ENCODE measurements at places on chromosomes 2 and 18.

DNA sequence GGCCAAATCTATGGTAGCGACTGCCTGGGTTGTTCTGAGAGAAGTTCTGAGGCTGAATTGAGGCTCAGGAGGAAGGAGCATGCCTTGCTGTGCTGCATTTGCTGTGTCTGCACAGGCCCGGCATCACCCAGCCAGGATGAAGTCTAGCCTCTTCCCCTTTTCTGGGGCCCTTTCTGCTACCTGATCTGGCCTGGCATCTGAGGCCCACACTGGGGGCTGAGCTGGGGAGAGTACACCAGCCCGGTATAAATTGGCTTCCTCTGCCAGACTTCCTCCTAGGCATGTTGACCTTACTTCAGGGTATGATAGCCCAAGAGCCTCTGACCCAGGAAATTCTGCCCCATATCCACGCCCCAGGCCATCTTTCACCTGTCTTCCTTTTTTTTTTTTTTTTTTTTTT lies 30.0 kb downstream of the MRPL35 start:
- no peak for DNase-seq

DNA sequence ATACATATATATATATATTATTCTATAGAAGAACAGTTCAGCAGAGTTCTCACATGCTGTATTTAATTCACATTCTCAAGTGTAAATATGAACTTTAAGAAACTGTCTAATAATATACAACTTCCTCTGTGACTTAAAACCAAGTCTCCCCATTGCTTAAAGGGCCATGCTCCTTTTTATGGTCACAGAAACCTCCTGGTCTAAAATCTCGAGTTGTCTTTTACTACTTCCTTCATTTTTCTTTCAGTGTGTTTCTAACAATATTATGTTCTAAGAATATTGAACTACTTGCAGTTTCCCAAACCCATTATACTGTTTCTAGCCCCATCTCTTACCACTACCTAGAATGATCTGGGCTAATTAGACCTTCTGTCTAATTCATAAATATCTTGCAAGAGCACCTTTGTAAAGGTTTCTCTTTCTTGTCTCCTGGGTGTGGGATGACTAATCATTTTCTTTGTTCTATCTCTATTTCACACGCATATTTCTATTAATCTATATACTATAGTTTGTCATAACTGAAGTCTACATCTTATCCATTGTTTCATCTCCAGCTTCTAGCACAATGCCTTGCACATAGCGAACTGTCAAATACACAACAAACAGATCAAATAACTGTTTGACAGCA lies 48.8 kb downstream of the ERBB4 start:
- no peak for DNase-seq

DNA sequence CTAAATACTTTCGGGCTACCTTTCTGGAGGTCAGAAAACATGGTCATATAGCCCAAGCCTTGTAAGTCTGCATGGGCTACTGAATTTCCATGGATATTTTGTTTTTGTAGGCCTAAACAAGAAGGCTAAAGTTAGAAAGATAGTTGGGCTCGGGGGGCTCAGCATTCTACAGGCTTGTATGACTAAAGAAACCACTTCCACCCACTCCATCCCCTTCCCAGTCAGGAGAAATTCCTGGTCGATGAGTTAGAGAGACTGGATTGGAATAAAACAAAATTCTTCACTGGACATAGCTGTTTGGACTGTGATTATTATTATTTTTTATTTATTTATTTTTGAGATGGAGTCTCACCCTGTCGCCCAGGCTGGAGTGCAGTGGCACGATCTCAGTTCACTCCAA lies 539.4 kb upstream of the TNP1 start:
- no peak for DNase-seq

DNA sequence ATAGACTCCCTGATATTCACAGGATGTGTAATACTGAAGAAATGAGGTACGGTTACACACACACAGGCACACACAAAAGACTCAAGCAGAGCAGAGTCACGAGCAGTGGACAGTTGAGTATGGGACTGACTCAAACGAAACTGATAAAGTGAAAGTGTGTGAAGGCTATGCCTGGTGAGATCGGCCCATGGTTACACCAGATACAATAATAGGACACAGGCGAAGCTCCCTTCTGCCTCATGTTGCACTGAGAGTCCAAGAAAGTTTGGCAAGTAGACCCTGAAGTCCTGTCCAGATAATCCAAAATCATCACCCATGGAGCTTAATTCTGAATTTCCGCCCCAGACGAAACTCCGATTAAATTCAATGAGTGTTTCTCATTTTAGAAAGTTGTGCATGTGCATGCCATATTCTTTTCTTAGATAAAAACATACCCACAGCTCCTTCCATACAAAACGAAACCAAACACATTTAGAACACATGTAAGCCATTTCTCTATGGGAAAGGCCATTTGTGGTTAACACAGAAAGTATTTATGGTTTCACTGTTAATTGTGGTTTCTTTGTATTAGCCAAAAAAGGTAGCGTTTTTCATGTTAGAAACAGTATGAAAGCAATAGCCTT lies 567.6 kb downstream of the PLCL1 start:
- peak; percentile 19 for DNase-seq

GRCh38 chr18:56569416-56569815 lies 69.0 kb downstream of the TXNL1 start:
- no peak for DNase-seq

DNA sequence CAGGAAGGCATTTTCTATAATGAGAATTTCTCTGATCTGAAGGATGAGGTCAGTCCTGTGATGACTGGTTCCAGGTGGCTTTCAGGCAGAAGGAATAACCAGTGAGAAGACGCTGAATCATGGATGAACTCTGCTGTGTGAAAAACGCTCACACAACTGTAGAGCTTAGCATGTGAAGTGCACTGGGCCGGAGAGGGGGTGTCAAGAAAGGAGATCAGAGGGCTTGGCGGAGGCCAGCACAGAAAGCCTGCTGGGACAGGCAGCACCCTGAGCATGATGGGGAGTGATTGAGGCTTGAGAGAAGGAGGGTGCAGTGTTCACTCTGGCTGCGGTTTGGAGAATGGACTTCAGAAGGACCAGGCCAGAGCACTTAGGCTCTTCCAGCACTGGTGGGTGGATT lies 236.5 kb downstream of the TPGS2 start:
- no peak for DNase-seq

DNA sequence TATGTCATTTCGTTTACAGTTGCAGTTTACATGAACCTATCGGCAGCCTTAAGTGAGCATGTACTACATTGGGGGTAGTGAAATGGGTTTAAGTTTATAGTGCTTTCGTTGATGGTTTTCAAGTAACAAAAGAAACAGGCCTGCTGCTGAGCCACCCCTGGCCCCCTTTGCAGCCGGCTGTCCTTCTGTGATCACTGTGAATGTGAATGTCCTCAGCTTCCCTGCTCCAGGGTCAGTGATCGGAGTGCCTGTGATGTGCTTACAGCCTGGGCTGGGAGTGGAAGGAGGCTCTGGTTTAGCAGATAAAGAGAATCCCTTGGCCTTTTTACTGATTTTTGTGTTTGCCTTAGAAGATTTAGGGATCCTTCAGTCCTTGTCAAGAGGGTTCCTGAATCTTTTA lies 154.2 kb downstream of the FAM210A start:
- DNase-seq: no peak

DNA sequence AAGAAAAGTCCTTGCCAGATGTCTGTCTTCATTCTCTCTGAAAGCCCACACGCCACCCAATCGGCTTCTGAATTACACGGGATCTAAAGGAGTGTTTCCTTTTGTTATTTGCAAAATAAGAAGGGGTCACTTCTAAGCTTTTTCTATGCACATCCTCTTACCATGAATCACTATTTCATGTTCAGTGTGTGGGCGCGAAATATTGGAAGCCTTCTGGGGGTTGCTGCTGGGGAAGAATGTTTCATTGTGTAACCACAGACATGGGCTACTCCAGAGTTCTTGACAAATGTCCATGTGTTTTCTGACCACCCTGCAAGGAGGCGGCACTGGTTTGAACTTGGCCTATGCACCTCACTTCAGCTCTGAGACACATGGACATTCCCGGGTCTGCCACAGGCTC lies 133.6 kb upstream of the APCDD1 start:
- DNase-seq: no peak

- DNase-seq: no peak
Measured at GRCh38 chr2:134366359-134366758, 112.5 kb downstream of the MGAT5 start.

DNA sequence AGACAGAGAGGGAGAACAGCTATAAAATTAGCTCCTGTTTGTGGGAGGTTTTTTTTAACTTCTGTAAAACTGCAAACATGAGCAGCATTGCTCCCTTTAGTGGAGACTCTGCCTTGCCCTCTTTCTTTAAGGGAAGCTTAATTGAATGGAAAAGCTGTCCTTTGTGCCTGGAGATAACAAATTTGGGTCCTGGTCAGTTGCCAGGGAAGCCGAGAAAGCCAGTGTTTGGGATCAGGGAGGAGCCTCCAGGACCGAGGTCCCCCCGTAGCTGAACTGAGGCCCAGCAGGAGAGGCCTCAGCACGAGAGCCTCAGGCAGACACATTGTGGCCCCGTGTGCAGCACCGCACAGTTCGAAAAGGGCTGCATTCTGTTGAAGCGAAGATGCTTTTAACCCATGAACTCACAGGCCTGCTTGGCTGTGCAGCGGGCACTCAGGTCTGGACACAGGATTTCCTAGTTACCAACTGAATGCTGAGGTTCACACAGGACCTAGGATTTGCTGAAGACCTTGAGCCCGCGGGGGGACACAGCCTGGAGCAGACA lies 369.7 kb downstream of the DCDC2C start:
- DNase-seq: no peak

- DNase-seq: no peak
Measured at GRCh38 chr2:237540823-237541222, 25.6 kb upstream of the PRLH start.

GRCh38 chr2:155730804-155731203 lies 601.7 kb downstream of the NR4A2 start:
- no peak for DNase-seq

GRCh38 chr18:5519448-5520298 lies 24.1 kb downstream of the EPB41L3 start:
- DNase-seq: no peak

DNA sequence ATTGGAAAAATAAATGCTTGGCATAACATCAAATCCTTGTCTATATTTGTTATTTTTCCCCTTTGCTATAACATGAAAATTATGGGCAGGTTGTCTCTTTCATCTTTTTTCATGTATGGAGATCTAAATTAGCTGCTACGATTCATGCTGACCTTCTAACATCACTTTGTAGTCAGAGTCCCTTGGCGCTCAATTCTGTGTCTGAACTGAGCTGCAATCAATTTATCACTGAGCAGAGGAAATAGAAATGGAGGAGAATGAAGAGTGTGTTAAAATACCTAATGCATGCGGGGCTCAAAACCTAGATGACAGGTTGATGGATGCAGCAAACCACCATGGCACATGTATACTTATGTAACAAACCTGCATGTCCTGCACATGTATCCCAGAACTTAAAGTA lies 168.9 kb downstream of the CDH7 start:
- DNase-seq: no peak

GRCh38 chr2:23746141-23746863 lies 180.6 kb downstream of the ATAD2B start:
- no peak for DNase-seq

DNA sequence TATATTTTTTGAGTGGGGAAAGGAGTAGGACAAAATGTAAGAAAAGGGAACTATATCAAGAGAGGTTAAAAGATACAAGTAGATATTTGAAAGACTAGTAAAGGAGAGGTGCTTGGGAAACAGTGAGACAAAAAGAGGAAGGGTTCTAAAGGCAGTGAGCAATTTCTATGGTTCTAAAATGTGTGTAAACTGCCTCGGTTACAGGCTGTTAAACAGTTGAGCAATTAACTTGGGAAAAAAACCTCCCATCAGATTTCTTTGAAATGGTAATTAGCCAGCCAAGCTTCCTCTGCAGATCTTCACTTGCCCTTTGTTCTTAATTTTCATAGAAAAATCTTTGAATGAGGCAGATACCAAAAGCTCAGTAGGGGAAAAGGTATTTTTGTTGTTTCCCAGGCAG lies 238.7 kb upstream of the KCNH7 start:
- DNase-seq: no peak

GRCh38 chr2:176133389-176133788 lies 3.9 kb downstream of the HOXD8 start:
- no peak for DNase-seq

DNA sequence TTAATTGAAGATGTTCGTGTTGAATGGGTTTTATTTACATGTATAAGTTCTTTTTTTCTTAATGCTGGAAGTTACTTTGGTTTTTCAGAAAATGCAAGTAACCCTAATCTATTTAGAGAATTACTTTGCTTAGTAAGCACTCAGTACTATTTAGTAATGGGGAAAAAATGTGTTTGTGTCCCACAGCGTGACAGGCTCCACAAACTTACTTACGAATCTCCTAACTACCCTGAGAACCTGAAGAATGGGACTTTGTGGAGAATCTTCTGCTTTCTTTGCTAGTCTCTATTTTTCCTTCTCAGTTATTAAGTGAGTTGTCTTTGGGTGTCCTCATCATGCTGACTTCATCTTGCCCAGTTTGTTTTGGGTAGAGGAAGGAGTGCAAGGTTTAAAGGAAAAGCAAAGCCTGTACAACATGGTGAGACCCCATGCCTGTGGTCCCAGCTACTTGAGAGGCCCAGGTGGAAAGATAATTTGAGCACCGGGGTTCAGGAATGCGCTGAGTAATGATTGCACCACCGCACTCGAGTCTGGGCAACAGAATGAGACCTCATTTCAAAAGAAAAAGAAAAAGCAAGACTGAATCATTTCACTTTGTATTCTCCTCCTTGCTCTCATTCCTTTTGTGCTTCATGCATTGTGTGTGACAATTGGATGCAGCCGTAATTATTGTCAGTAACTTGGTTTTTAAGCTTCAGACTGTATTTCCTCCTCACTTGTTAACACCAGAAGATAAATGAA lies 10.2 kb downstream of the NEDD4L start:
- DNase-seq: peak; percentile 53

DNA sequence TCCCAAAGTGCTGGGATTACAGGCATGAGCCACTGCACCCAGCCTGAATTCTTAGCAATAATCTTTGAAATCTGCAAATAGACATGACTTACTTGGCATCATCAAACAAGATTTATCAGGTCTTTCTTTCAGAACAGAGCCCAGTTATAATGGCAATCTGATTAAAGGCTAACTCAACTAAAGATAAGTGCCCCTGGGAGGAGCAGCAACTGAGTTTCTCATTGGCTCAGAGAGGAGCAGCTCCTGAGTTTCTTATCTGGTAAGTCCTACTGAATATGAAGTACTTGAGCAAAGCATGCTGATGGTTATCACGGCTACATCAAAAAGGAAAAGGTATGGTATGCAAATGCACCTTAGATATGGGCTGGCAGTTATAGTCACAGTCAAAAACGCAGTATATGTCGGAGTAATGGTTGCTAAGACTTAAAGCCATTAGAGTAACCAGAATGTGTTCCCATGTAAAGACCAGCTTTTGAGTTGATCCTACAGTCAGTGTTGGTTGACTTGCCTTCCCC lies 15.0 kb upstream of the AP1S3 start:
- DNase-seq: no peak
